Chondrocyte (in vitro differentiated cells): ENCODE measurements at places on chromosomes 6 and 20. TPM values are rescaled to one million over a fixed set of nuclear protein-coding genes. Genes with fewer than 3 reads are reported as not detected.

DNA sequence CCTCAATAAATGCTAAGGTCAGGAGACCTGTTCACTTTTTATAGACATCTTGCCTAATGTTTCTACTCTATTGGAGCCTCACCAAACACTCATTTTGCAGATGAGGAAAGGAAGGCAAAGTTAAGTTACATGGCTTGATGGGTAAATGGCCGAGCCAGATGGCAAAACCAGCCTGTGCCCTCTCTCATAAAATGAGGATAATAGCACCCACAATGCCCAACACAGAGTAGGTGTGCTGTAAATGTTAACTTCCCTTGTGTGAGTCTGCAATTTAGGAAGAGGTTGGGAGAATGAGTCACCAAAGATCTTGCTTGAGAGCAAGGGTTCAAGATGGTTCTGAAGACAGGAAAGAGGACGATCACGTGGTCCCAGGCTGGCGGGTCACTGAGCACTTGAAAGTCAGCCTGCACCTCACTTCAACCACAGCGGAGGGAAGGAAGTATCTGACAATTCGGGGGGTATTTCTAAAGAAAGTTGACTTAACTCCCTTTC lies 3.3 kb downstream of the KCNK5 start:
- H3K27ac ChIP-seq = no peak overlapping the region
- no peak for DNase-seq
- peaks cover 3% of the 10 kb centered on the region for H3K36me3 ChIP-seq
- peaks cover 48% of the 10 kb centered on the region for H3K27me3 ChIP-seq

DNA sequence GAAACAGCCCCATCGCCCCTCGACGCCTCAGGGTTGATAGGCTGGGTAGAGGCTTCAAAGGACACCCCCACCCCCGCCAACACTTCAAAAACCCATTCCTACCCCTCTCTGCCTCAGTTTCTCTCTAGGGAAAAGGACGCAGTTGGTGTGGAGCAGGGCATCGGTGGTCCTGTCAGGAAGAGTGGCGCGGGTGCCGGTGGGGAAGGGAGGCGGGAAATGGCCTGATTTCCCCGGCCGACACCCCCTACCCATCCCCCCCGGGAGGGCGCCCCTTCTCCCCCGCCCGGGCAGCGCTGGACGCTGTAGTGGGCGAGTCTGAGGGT lies 367 bp downstream of the NRSN2 start:
- peaks cover 14% of the 10 kb centered on the region for H3K4me1 ChIP-seq
- peak overlapping the region; percentile 95 for H3K27ac ChIP-seq
- H3K4me3 ChIP-seq = peak overlapping the region; percentile 82

- H3K27ac ChIP-seq = no peak overlapping the region
- H3K27me3 ChIP-seq = no peaks in the 10 kb centered on the region
- H3K4me1 ChIP-seq = peaks cover 6% of the 10 kb centered on the region
- no peak for DNase-seq
Observed at GRCh38 chr6:48835421-48835958, 627.6 kb downstream of the MMUT start.

DNA sequence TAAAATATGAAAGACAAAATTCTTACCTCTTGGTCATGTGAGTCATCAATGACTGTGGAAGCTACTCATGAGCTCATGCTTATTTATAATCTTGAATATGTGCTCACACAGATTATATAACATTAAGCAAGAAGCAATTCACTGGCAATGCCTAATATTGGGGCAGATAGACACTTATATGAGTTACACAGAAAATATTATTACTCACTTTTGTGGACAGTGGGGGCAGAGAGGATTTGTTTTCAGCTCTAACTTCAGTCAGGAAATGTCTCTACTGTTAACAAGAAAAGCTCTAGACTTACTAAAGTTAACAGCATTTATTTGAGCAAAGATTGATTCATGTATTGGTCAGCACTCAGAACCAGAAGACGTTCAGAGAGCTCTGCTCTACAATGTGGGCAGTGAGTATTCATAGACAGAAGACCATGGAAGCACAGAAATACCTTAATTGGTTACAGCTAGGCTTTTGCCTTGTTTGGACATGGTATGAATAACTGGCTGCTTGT lies 85.8 kb upstream of the AHI1 start:
- H3K4me3 ChIP-seq = no peak overlapping the region
- DNase-seq = no peak
- no peak overlapping the region for H3K27ac ChIP-seq
- no peaks in the 10 kb centered on the region for H3K36me3 ChIP-seq
- no peaks in the 10 kb centered on the region for H3K27me3 ChIP-seq
- peaks cover 4% of the 10 kb centered on the region for H3K4me1 ChIP-seq

GRCh38 chr6:106727480-106728149 lies 98.2 kb downstream of the QRSL1 start:
- H3K36me3 ChIP-seq = no peaks in the 10 kb centered on the region
- H3K27me3 ChIP-seq = peaks cover 19% of the 10 kb centered on the region
- H3K4me1 ChIP-seq = peaks cover 8% of the 10 kb centered on the region
- H3K27ac ChIP-seq = no peak overlapping the region
- H3K4me3 ChIP-seq = no peak overlapping the region

DNA sequence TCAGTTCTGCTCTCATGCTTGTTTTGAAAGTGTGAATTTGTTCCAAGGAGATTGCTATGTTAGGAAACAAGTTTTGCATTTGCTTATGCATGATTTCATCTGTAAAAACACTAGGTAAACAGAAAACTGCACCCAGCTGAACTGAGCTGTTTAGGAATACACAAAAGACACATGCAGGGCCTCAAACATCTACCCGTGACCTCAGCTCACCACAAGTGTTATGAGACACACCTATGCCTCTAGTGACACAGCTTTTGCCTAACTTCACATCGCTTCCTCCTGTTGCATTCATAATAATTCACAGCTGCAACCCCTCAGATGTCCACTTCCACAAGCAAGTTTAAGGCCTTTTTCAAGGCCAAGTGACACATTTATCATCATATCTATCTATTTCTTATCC lies 98.0 kb upstream of the SLC24A3 start:
- H3K36me3 ChIP-seq = no peaks in the 10 kb centered on the region
- H3K27me3 ChIP-seq = no peaks in the 10 kb centered on the region
- no peaks in the 10 kb centered on the region for H3K4me1 ChIP-seq
- no peak overlapping the region for H3K27ac ChIP-seq
- H3K4me3 ChIP-seq = no peak overlapping the region
- no peak for DNase-seq

DNA sequence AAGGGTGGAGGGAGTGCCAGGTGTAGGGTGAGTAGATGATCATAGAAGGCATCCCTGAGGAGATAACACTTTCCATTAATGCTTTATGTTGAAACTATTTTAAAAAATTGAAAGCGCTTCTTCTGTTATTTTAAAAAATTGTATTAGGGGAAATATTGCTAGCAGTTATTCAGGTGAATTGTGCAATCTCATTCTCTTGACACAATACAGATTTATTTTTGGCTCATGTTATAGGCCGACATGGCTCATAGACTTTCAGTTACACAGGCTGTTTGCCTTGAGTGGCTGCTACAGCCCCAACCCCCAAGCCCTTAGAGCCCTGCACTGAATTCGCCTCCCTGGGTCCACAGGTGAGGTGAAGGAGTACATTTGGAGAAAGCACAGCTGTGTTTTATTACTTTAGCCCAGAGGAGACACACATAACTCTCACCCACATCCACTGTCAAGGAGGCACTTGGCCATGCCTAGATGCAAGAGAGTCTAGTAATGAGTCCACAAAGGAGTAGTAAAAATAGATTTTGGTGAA lies 228.2 kb downstream of the RFPL4B start:
- H3K27ac ChIP-seq = no peak overlapping the region
- no peaks in the 10 kb centered on the region for H3K36me3 ChIP-seq
- no peaks in the 10 kb centered on the region for H3K27me3 ChIP-seq
- no peak overlapping the region for H3K4me3 ChIP-seq
- peaks cover 10% of the 10 kb centered on the region for H3K4me1 ChIP-seq
- DNase-seq = no peak

- H3K4me1 ChIP-seq = peaks cover 29% of the 10 kb centered on the region
- H3K27me3 ChIP-seq = no peaks in the 10 kb centered on the region
Observed at GRCh38 chr6:97187951-97188350, 95.1 kb downstream of the MMS22L start.

The CLPSL1 gene
- not detected in 3 replicates for total RNA-seq

The PKIG gene
- 20.3 to 29.3 TPM (median 26.1 TPM) in 3 replicates for total RNA-seq

The FNDC11 gene
- total RNA-seq = 0.25 to 0.38 TPM in 2 of 3 replicates, not detected in the other
